ENCODE measurements at places on chromosomes 6 and 20.

DNA sequence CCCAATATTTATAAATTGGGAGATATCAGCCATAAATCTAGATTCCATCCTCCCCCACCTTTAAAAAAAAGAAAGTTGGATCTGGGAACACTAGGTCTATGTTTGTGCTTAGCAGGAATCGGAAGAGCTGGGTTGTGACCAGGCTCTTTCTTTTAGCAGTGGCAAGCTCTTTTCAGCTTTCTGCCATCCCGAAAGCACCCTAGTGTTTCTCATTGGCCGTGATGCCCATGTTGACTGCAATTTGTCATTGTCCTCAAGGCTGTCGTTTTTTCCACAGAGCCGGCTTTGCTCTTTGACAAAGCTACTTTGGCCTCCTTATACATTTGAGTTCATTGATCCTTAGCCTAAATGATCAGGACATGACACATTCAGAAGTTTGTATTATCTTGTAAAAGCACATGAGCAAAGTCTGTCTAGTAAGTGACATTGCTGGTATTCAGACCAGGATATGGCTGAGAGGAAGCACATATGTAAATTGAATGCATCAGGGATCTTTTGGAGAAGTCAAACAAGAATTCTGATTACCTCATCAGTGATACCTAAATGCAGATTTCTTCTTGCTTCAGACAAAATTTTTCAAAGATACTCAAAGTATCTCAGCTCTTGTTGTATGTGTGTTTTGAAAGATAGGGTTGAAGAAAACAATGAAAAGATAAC lies 50.1 kb downstream of the CARMIL1 start:
- peak; percentile 21 for DNase-seq

DNA sequence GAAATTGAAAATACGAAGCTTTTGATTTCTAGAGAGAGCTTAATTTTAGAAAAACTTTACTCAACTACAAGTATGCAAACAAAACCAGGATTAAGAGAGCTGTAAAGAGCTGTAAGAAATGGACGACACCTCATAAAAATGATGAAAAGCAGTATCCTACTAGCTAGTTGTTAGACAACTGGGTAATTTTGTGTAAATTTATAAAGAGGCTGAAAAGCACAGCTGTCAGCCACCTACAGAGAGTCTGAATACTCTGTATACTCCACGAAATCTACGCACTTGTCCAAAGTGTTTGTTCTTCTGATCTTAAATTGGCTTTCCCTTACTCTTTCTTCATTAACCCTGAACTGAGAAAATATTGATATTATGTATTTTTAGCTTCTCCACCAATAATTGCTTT lies 808.4 kb upstream of the EPHA7 start:
- no peak for DNase-seq

DNA sequence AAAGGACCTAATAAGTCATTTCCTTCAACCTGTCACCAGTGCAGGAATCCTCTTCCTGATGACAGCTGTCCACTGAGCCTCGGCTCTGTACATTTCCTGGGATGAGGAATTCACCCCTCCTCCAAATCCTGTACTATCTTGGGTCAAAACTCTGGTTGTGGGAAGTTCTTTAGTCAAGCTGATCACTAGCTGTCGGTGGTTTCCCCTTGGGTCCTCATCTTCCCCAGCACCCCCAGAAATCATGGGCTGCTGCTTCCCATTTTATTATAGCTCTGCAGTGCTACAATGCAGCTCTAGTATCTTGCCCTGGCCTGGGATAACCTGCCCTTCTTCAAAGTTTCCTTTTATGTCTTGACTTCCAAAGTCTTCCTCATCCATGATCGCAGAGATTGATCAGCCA lies 14.6 kb upstream of the ADA start:
- no peak for DNase-seq

GRCh38 chr20:25270829-25271251 lies 23.0 kb downstream of the PYGB start:
- DNase-seq, result no peak

GRCh38 chr6:30836431-30836866 lies 47.9 kb upstream of the DDR1 start:
- DNase-seq, result no peak

DNA sequence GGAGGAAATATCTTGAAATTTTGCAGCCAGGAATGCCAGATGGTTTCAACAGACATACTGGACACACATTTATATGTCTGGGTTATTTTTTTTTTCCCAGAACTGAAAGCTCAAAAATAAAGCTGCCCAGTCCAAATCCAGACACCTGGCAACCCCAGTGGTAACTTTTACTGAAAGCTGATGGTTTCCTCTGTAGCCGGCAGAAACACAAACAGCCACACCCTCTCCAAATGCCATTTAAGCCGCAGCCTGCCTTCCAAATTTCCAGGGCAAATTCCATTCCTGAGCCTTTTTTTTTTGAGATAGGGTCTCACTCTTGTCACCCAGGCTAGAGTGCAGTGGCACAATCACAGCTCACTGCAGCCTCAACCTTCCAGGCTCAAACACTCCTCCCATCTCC lies 6.5 kb upstream of the PREX1 start:
- DNase-seq, result no peak

GRCh38 chr20:63968136-63968927 lies 1.4 kb downstream of the ZNF512B start:
- no peak for DNase-seq

- DNase-seq, result no peak
Measured at GRCh38 chr20:39795401-39796272, 833.5 kb downstream of the DHX35 start.

GRCh38 chr6:90233994-90234393 lies 62.6 kb downstream of the BACH2 start:
- DNase-seq, result no peak

- peak; percentile 11 for DNase-seq
Measured at GRCh38 chr6:165308926-165309731, at the start of gene C6orf118. C6orf118 (minus strand) TSS chr6:165309605; CDS start chr6:165309586, 19 bp downstream.

DNA sequence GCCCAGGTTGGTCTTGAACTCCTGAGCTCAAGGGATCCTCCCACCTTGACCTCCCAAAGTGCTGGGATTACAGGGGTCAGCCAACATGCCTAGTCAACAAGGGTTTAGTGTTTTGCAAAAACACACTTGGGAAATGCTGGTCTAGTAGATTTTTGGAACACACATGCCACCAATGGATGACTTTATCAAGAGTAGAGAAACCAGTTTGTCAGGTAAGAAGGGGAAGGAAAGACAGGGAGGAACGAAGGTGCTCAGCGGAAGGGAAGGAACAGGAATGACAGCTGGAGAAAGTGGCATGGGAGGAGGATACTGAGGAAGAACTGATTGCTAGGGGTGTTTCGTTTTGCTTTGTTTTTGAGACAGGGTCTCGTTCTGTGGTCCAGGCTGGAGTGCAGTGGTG lies 15.6 kb upstream of the SEC63 start:
- no peak for DNase-seq

DNA sequence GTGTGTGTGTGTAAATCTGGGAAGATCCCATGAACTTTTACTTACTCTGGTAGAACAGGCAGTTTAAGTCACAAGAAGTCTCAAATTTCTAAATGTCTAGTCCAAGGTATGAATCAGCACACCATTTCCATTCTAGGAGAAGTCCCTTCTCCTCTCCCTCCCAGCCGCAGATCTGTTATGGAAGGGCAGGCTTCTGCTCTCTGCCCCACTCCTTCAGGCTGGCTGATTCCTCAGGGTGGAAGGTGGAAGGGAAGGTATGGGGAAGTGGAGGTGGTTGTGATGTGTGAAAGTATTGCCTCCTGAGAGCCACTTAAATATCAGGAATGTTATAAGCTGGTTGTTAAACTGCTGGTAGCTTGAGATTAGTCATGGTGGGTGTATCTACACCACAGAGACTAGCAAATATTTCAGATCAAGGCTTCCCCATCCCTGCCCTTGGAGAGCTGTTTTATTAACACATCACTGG lies 44.5 kb upstream of the LAMA4 start:
- DNase-seq, result no peak

GRCh38 chr6:19157486-19157885 lies 679.7 kb upstream of the ID4 start:
- DNase-seq, result no peak

DNA sequence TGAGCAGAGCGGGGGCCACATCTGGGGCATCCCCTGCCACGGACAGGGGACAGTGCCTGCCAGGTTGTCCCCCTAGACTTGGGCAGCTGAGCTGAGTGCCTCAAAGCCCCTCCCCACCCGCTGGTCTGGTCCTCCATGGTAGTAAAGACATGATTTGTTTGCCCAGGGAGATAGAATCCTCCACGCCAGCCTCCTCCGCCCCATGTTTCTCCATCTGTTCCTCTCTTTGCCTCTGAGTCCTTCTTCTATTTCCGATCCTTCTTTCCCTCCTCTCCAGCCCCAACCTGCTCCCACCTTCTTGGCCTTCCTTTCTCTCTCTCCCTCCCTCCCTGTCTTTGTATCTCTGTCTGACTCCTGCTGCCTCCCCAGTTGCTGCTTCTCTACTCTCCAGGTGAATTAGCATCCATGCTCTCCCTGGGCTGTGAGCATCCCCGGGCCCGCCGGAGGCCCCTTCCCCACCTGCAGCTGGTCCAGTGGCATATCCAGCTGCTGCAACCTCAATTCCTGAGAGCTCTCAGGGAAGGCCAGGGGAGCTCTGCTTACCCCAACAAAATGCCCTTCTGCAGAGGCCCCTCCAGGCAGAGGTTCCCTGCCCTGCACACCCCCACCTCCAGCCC lies 45.8 kb downstream of the CPNE5 start:
- no peak for DNase-seq

GRCh38 chr6:36793913-36794712 lies 45.1 kb downstream of the CPNE5 start:
- peak; percentile 59 for DNase-seq

DNA sequence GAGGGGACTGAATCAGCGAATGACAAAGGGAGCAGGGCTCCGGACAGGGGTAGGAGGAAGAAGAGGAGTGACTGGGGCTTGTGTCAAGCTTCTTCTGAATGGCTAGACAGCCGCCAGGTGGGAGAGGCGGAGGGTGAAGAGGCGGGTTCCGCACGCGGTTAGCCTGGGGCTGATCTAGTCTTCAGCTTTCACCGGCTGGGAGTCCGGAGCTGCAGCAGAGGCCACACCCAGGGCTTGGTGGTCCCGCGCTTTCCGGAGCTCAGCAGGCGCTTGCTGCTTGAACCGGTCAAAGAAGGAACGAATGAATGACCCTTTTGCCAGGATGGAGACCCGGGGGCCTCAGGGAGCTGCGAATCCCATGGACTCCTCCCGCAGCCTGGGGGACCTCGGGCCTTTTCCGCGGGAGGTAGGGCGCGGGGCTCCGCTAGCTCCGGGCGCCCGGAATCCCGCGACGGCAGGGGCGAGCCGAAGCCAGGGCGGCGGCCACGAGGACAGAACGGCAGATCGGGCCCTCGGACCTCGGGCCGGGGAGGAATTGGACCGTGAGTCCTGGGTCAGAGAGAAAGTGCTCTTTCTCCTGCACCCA lies at the start of gene C6orf141:
Gene C6orf141, plus strand, starts transcription at position 177 of the 586 bp plus-strand sequence. Its CDS starts 125 bp downstream, at position 302.
- DNase-seq, result no peak

DNA sequence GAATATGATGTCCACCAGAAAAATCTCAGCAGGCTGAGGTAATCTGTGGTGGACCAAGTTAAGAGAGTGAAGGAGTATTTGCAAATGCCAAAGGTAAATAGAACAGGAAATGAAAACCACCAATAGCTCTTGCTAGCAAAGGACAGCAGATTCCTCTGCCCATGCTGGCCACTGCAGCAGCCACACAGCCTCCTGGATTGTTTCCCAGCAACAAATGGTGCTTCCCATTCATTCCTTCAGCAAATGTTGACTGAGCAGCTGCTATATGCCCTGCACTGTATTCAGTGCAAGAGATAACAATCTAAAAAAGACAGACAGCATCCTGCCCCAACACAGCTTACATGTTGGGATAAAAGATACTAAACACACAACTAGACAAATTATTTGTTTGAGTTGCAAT lies 11.0 kb downstream of the ROS1 start:
- DNase-seq, result no peak
